ENCODE measurements at places on chromosomes 1 and 21.

GRCh38 chr1:99481391-99481996 is 164.4 kb upstream of the PALMD start:
- no peak overlapping the region for H3K27ac ChIP-seq
- H3K4me3 ChIP-seq = no peak overlapping the region
- H3K27me3 ChIP-seq = no peaks in the 10 kb centered on the region
- DNase-seq = peak; percentile 53
- no peaks in the 10 kb centered on the region for H3K4me1 ChIP-seq

GRCh38 chr1:6491480-6491962 is at the start of gene PLEKHG5:
Gene PLEKHG5 (minus strand): TSS chr1:6491667. CDS start chr1:6477571, 14,096 bp downstream.
- DNase-seq = no peak
- H3K27me3 ChIP-seq = no peaks in the 10 kb centered on the region
- peak within 1 kb of the TSS; percentile 39 for H3K27ac ChIP-seq
- H3K36me3 ChIP-seq = no peaks in the 10 kb centered on the region

DNA sequence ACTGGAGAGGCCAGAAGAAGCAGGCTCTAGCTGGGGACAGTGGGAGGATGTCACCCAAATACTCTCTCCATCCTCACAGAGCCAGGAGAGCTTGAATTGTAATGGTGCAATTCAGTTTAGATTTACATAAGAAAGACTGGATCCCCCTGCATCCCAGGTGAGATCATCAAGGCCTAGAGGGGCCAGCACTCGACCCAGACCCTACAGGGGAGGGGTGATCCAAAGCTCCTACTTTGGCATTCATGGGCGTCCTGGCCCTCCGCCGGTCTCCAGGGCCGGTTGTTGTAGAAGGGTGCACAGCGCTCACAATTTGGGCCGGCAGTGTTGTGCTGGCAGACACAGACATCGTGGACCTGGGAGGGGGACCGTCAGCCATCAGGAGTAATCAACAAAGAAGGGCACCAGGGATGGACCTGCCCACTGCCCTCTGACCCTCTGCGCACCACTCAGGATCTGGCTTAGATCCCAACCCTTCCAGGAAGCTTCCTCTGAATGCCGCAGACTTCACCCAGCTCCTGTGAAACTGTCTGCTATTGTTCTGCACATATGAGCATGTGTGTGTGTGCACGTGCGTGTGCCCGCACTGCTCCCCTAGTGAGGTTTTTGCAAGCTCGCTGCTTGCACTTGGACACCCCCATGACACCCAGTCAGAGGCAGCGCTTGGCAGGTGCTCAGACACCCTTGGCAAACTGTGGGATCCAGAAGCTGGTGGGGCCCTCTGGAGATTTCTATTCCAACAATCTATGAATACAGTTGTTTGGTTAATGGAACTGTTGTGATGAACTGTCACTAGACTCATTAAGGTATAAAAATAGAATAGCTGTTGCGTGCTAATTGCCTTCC is 21.6 kb downstream of the LAMB3 start:
- no peak for DNase-seq
- peaks cover 52% of the 10 kb centered on the region for H3K36me3 ChIP-seq
- no peak overlapping the region for H3K27ac ChIP-seq

DNA sequence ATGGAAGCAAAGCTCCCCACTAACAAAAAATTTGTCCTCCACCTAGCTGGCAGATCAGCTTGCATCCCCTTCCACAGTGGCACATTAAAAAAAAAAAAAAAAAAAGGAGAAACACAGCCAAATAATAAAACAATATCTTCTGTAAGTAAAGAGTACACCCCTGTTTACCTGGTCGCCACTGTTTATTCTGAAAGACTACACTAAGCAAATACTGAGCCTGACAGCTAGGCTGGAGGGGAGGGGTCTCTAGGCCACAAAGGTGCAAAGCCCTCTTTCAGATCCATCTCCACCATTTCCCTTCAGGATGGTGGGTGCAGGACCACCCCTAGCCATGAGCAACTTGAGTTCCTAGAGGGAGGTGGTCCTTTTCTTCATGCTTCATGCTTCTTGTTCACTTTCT is 22.8 kb upstream of the SLC45A3 start:
- H3K4me3 ChIP-seq = no peak overlapping the region
- H3K4me1 ChIP-seq = peaks cover 14% of the 10 kb centered on the region
- H3K36me3 ChIP-seq = peaks cover 11% of the 10 kb centered on the region
- no peaks in the 10 kb centered on the region for H3K27me3 ChIP-seq

DNA sequence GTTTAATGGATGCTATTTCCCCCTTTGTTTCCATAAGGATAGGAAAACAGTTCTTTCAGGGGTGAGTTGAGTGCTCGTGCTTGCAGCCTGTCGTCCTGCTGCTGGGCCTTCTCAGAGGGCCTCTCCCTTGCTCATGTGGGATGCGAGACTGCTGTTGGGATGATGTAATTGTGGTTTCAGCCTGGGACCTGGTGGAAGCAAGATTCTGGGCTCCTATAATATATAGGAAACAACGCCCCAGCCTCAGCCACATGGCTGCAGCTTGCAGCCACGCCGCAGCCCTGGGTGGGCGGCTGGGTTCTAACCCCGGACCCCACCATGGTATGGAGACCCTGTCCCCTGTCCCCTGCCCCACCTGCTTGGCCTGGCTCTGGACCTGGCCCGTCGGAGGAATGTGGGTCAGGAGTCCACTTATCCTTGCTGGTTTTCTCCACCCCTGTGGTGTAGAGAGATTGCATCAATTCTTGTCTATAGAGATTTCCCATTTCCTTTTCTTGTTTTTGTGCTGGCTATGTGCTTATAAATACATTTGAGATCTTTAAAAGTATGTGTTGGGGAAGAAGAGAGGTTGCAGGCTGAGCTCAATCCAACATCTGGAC is 357.8 kb downstream of the SIPA1L2 start:
- no peak overlapping the region for H3K27ac ChIP-seq
- H3K36me3 ChIP-seq = no peaks in the 10 kb centered on the region
- H3K4me1 ChIP-seq = no peaks in the 10 kb centered on the region
- DNase-seq = no peak

DNA sequence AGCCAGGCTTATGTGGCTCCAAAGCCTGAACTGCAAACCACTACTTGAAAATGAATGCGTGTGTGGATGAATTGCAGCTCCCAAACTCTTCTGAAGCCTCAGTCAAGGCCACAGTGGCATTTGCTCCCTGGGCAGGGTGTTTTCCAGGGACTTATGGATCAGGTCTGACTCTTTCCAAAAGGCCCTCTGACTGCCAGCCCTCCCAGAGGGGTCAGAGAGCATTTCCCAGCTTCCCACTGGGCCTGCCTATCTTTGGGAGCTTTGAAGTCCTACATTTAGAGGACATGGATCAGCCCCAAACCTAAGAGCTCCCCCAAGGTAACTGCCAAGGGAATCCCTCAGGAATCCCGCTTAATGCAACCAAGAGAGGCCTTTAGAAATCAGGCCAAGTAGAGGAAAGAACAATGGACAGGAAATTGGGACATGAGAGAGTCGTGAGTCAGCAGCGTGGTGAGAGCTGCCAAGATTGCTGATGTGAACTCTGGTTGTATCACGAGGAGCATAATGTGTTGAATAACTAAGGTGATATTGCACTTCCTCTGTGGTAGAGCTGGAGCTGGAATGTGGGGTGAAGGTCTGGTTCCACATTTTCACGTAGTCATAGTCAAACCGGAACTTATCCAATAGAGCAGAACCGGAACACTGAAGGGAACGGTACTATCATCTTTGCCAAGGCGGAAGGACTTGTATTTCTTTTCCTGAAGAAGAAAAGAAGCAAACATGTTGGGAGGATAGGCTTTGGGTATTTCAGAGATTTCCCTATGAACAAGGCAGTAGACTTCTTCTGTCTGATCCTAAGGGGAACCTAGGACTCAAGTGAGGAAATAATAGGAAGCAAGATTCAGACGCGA is 99.4 kb upstream of the JUN start:
- H3K27me3 ChIP-seq = no peaks in the 10 kb centered on the region
- H3K27ac ChIP-seq = peak overlapping the region; percentile 68
- H3K4me3 ChIP-seq = no peak overlapping the region
- no peak for DNase-seq

- no peak overlapping the region for H3K27ac ChIP-seq
- no peaks in the 10 kb centered on the region for H3K36me3 ChIP-seq
- H3K27me3 ChIP-seq = no peaks in the 10 kb centered on the region
Observed at GRCh38 chr1:233993651-233994050, 89.2 kb downstream of the SLC35F3 start.

- no peaks in the 10 kb centered on the region for H3K36me3 ChIP-seq
- no peaks in the 10 kb centered on the region for H3K27me3 ChIP-seq
- DNase-seq = no peak
- no peak overlapping the region for H3K4me3 ChIP-seq
- H3K4me1 ChIP-seq = no peaks in the 10 kb centered on the region
- H3K27ac ChIP-seq = no peak overlapping the region
Observed at GRCh38 chr1:86491171-86491950, 22.6 kb downstream of the CLCA1 start.

GRCh38 chr1:19771350-19771749 is 28.4 kb downstream of the TMCO4 start:
- H3K4me3 ChIP-seq = no peak overlapping the region
- H3K4me1 ChIP-seq = no peaks in the 10 kb centered on the region
- DNase-seq = no peak
- H3K36me3 ChIP-seq = peaks cover 56% of the 10 kb centered on the region

DNA sequence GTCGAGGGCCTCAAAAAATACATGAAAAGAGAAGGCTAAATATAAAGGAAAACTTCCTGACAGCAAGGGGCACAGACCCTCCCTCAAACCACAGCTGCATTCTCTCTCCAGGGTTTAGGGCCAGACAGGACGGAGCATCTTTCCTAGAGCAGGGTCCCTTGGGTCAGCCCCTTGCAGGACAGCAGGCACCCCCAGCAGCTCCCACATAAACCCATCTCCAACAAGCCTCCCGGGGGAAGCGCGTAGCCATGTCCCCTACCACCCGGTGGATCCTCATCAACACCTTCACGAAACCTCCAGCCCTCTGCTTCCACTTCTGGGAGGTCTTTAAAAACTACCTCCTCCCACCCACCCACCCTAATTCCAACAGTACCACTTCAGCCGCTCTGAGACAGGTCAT is 59.5 kb downstream of the CD46 start:
- DNase-seq = no peak
- no peaks in the 10 kb centered on the region for H3K27me3 ChIP-seq
- no peak overlapping the region for H3K4me3 ChIP-seq
- peaks cover 100% of the 10 kb centered on the region for H3K4me1 ChIP-seq
- peaks cover 91% of the 10 kb centered on the region for H3K36me3 ChIP-seq

DNA sequence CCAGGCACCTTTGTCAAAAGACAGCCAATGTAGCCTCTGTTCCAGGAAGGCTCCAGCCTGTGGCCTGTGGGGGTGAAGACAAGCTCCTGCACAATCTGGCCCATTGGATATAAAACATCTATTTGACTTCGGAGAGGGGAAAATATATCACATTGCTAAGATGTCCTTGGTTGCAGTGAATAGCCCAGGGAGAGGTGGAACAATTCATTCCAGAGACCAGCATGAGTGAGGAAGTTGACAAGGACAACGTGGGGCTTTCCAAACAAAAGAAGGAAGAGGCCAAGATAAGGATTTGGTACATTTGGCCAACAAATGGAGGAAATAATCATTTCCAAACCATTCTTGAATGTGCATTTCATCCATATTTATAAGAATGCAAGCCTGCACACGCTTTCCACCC is 187.0 kb downstream of the ETS2 start:
- H3K27ac ChIP-seq = peak overlapping the region; percentile 62
- peaks cover 26% of the 10 kb centered on the region for H3K4me1 ChIP-seq
- no peak overlapping the region for H3K4me3 ChIP-seq
- H3K36me3 ChIP-seq = no peaks in the 10 kb centered on the region

- no peaks in the 10 kb centered on the region for H3K36me3 ChIP-seq
- no peaks in the 10 kb centered on the region for H3K4me1 ChIP-seq
- H3K27ac ChIP-seq = no peak overlapping the region
- DNase-seq = no peak
- no peak overlapping the region for H3K4me3 ChIP-seq
- peaks cover 85% of the 10 kb centered on the region for H3K27me3 ChIP-seq
Observed at GRCh38 chr1:17924578-17924977, 169.4 kb downstream of the ACTL8 start.

DNA sequence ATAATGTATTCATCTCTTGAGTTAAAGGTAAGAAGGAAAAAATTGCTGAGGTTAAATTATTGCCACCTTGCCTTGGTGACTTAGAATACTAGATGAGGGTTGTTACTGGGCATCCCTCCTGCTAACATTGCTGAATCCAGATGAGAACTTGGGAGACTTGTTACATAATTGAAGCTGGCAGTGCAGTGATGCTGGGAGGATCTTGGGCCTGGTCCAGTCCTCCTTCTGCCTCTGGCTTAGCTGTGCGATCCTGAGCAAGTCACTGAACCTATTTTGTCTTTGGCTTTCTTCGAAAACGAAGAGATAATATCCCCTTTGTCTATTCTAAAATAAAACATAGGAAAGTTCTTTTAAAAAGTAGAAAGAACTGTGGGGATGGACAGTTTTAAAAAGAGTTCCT is 244.9 kb upstream of the NRIP1 start:
- H3K4me1 ChIP-seq = no peaks in the 10 kb centered on the region
- H3K27me3 ChIP-seq = no peaks in the 10 kb centered on the region
- no peak overlapping the region for H3K4me3 ChIP-seq
